ENCODE measurements at places on chromosomes 3 and 15.
A peak's percentile ranks its signal among the peaks of the same experiment; 100 is the strongest.

GRCh38 chr15:65962187-65962586 is 92.9 kb downstream of the RAB11A start:
- DNase-seq, result no peak

DNA sequence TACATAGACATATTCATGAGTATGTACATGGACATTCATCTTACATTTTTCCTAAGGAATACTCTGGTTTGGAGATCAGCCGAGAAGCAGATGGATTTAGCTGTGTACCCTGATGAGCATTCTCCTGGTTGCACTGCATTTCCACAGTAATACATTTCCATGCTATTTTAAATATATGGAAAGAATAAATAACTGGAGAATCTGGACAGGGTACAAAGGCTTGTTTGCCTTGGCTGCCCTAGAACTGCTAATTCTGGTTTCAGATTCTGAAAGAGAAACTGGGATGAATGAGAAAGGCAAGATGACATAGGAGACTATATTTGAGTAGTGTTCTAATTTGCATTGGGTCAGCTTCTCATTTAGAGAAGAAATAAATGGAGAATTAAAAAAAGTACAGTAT is 190.8 kb upstream of the FAM3D start:
- DNase-seq, result no peak

- no peak for DNase-seq
These were observed 62.5 kb downstream of the TLE3 start for GRCh38 chr15:70035051-70035718.

DNA sequence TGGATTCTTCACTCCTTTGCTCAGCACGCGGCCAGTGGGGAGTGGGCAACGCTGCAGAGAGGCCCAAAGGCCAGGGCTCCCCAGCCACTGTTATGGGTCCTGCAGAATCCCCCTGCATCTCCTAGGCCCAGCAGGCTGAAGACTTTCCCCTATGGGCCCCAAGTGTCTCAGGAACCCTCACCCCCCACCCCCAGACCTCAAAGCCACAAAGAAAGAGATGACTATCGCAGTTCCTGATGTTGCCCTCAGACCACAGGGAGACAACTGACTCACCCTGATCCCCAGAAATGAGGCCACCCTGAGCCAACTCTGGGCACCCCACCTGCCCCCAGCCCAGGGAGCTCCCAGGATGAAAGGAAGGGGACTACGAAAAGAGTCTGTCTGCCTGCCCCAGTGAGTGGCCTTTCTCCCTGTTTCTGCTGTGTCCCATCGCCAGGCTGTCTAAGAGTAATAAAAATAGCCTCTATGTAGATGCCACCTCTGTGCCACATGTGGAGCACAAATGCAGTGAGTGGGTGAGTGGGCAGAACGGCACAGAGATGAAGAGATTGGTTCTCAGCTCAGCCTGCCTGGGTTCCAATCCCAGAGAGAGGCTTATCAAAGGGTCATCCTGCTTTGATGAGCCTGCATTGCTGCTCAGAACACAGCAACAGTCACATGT is 283.0 kb downstream of the UACA start:
- peak; percentile 81 for DNase-seq

GRCh38 chr3:184361932-184362667 is 590 bp downstream of the POLR2H start:
- DNase-seq, result peak; percentile 70

- no peak for DNase-seq
These were observed 311.4 kb downstream of the TBC1D5 start for GRCh38 chr3:17431004-17431403.

DNA sequence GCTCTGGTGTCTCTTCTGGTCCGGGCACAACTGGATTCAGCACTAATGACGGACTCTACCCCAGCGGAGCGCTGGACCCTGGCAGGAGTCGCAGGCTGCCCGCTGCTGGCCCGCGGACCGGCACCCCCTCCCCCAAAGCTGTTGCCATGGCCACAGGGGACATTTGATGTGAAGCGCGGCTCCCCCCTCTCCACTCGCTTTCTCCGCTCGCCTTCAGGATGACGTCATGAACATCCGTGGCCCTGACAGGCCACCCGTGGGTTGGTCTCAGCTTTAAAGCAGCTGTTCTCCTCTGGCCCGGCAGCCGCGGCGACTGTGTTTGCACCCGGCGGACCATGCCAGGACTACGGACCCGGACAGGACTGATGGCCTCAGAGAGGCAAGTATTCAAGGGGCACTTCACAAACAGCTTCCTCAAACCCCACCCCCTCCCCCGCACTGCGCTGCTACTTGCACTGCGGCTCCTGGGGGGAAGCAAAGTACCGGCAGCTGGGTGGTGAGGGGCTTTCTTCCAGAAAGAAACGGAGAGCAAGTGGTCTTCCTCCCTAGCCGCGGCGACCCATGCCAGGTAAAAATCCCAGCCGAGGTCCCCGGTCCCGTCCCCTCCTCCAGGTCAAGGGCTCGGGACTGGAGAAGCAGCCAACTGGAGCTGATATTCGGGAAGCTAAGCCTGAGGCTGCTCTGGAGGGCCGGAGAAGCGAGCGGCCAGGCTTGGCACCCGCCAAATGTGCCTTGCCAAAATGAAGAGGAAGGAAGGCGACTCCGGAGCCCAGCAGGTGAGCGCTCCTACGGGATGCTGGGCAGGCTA is 16.6 kb upstream of the AEN start:
- DNase-seq, result no peak

DNA sequence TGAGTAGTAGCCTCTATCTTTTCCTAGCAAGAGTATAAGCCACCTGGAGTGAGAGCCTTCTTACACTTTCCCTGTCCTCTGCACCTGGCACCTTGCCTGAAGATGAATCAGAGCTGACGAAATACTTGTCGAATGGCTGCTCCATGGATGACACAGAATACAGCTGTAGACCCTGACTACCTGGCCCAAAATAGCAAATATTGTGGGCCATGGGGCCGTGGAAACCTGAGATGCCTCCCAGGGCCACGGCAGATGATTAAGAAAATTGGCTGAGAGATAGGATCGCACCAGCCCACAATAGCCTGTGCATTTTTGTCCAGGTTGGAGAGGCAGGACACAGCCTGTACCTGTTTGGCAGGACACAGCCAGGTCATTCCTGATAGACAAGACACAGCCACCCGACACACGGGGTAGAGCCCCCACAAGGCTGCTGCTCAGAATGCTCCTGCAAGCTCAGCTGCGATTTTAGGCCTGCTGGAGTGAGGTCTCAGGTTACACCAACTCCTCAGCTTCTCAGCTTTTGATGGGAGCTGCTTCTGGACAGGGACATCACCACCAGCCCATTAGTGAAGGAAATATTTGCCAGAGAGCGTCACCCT is 22.9 kb upstream of the TPM1 start:
- DNase-seq, result no peak

GRCh38 chr15:100276506-100276905 is 65.3 kb downstream of the ADAMTS17 start:
- DNase-seq, result no peak

GRCh38 chr3:101703169-101703568 is 16.7 kb upstream of the RPL24 start:
- no peak for DNase-seq

DNA sequence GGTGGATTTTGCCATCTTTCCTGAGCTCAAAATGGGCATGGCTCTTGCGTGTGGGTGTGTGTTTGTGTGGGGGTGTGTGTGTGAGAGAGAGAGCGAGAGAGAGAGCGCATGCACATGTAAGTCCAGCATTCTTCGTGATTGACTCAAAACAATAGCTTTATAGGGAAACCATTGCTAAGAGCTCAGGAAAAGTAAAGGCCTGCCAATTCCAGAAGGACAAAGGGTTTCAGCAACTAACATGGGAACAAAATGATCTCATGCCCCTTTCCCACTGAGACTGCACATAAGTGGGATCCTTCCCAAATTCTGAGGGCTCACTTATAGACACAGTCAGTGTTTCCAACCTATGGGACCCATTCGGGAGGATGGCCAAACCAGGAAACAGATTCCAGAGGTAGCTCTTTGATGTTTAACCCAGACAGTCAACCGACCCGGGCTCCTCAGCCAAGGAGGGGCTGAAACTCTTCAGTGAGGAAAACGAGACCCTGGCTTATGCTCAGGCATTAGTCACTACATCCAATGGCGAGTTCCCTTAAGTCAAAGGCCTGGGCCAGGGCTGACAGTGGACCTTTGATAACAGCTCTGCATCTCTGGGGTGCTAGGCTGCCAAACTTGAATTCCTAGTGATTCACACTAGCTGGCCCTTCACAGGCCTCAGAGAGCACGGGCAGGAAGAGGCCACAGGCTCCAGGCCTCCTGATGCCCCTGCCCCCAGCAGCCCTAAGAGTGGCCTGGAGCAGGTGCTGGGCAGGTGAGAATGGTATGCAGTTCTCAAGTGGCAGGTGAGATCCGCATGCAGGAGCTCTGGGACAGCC is 305.0 kb upstream of the C2CD4B start:
- DNase-seq, result no peak

DNA sequence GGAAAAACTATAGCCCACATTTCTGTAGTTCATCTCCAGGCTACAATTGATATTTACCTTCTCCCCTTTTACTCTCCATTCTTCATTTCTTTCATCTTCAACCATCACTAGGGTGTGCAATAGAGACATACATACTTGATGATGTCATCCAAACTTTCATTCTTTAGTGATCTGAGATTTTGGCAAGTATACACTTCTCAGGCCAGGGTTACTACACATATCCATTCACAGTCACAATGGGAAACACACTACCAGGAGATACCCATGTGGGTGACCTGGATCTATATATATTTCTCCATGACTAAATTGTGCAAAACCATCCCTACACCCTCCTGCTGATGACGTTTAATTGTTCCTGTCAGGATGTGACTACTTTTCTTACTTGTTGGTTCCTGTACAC is 769.5 kb upstream of the DPPA4 start:
- no peak for DNase-seq

GRCh38 chr15:25169318-25169717 is 214.5 kb downstream of the SNRPN start:
- DNase-seq, result no peak

GRCh38 chr3:108221393-108221792 is 831 bp downstream of the IFT57 start:
- no peak for DNase-seq

DNA sequence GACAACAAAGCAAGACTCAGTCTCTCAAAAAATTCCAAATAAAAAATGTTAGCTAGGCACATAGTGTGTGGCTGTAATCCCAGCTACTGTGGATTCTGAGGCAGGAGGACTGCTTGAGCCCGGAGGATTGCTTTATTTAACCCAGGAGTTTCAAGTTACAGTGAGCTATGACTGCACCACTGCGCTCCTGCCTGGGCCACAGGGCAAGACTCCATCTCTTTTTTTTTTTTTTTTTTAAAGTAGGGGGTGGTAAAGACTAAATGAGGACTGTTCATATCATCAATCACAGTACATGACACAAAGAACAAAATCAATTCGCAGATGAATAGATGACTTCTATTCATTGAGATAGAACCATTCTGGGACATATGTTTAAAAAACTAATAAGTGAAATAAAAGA is 48.1 kb downstream of the ACAP2 start:
- DNase-seq, result no peak

DNA sequence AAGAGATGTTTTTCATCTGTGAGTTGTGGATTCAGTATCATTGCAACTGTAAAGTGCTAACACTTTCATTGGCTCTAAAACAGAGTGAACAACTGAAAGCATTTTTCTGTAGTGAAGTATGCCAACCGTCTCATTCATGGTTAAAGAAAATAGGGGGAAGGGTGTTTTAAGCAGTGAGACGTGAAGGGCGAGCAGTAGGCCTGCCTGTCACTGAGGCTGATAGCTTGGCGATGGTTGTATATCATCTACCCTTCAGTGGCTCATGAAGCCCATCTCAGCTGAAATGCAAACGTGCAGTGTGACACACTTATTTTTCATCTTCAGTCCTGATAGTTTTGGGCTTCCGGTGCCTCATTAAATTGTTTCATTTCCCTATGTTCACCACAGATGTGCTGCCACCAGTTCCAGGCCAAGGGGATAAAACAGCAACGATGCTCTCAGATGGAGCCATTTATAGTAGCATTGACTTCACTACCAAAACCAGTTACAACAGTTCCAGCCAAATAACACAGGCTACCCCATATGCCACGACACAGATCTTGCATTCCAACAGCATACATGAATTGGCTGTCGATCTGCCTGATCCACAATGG is 562.0 kb downstream of the ROBO2 start:
- no peak for DNase-seq

DNA sequence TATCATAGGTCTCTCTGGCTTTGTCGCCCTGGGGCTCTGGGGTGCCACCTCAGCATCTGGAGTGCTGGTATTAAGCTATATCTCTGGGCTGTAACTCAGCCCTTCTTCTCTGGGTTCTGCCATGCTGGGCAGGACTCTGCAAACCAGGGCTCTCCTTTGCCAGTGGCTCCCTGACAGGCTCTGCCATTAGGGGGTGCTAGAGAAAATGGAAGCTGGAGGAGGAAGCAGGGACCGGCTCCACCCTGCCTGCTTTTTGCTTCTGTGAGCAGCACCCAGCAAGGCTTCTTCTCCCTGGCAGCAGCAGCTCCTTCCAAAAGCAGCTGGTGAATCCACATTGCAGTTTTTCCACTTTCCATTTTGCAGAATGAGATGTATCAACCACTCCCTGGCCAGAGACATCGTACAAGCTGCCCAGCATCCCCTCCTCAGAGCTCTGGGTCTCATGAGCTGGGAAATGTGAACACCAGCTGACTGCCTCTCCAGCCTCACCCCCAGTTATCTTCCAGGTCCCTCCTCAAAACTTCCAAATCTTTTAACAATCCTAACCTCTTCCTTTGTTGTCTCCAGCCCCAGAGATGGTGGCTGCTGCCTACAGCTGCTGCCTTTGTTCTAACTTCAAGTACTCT is 165.0 kb downstream of the ABHD5 start:
- DNase-seq, result peak; percentile 65

GRCh38 chr15:94446441-94446840 is 215.1 kb downstream of the MCTP2 start:
- no peak for DNase-seq

DNA sequence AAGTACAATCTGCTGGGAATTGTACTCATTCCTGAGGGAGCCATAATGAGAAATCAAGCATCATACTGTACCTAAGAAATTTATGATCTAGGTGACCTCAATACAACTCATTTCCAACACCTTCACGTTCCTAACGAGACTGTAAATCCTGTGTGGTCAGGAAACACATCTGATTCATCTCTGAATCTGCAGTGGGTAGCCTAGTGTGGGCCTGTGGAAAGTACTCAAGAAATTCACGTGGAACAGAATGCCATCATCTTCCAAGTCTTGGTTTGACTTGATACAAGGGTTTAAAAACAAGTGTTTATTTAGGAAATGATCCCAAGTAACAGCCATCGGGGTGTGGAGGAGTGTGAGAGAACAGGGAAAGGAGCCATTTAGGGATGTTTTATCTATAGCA is 568.9 kb downstream of the EDEM1 start:
- DNase-seq, result no peak

GRCh38 chr3:177929310-177929709 is 606.9 kb upstream of the KCNMB2 start:
- no peak for DNase-seq

DNA sequence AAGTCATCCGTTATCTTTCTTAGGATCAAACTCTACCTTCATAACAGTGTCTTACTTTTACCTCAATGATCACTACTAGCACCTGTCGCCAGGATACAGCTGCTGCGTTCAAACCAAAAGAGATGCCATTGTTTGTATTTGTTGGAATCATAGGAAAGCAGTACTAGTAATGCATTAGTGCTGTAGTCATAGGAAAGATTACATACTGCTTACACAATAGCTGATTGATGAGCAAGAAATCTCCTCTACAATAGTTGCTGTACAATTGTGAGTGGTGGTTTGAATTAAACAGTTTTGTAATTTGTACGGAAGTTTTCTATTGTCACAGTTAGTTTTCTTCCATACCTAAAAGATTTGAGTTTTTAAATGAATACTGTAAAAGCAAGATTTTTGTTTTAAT is 21.4 kb downstream of the ACAP2 start:
- DNase-seq, result no peak

All from stimulated activated CD4-positive, alpha-beta T cell treated with anti-CD3 and anti-CD28 coated beads, Interleukin-15, amount 100 ng/mL, for 24 hours (primary cell).